ENCODE measurements at places on chromosomes 2 and 18.
A peak's percentile ranks its signal among the peaks of the same experiment; 100 is the strongest.

DNA sequence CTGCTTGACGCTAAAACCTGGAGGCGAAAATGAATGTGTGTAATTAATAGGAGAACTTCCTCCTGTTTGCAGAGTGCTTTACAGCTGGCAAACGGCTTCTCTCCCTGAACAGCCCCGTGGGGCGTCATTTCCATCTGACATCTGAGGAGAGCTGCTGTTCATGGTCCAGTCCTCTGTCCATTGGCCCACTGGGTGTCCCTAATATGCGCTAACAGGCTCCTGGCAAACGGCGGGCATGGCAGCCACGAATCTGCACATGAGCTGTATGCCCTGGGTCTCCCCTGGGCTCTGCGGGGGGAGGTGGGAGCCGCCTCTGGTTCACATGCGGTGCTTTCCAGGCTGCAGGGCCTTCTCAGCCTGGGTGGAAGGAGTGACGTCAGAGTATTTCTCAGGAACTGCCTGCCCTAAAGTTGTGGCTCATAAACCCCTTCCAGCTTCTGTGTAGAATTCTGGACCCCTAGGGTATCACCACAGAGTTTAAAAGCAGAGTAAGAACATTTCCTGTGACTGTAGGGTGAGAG lies 73.2 kb downstream of the LRRFIP1 start:
- peak; percentile 78 for DNase-seq

DNA sequence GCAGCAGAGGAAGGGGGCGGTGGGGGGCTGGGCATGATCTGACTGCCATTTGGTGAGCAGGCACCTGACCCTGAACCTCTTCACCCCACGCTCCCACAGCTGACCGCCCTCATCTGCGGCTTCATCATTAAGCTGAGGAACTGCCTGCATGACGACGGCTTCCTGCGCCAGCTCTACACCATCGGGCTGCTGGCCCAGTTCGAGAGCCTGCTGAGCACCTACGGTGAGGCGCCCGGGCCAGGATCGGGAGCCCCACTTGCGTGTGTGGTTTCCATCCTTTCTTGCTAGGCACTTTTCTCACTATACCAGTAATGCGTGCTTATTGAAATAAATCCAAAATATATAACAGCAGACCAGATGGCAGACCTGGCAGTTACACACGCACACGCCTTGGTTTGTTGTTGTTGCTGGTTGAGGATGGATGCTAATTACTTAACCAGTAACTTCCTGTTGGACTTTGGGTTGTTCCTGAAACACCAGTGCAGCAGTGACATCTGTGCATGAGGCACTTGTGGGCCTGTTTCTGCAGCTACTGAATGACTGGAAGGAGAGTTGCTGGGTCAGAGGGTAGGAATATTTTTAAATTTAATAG lies 43.7 kb downstream of the COA5 start:
- DNase-seq = no peak

DNA sequence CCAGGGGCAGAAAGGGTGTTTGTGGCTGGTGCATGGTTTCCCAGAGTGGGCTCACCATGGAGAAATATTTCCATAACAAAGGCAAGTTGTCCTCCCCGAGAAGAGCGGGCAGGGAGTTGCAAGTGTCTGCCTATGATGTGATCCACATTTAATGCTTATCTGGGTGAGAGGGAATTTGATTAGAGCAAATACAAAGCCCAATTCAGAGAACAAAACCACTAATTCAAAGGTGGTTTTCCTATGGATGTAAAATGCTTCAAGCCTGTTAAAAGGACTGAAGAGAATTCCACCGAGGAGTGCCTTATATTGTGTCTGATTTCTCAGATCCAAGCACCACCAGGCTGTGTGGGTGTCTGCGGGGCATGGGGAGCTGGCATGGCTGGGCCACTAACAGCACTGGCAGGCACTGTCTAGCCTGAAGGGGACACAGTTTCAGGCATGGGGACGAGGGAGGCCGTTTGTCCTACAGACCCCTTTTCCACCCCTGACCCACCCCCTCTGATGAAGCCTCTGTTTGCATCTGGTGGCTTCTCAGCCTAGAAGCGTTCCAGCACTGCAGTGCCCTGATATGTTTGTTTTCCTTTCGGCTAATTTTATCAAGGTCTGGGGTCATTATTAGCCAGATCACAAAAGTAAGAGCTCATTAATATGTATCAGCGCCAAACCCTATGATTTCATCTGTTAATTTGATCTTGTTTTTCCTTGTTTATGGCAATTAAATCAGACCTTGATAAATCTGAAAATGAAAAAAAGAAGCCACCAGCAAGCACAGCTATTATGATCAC lies 357.3 kb downstream of the HRH4 start:
- DNase-seq = no peak

- no peak for DNase-seq
Measured at GRCh38 chr18:61400016-61400635, 66.9 kb downstream of the CDH20 start.

DNA sequence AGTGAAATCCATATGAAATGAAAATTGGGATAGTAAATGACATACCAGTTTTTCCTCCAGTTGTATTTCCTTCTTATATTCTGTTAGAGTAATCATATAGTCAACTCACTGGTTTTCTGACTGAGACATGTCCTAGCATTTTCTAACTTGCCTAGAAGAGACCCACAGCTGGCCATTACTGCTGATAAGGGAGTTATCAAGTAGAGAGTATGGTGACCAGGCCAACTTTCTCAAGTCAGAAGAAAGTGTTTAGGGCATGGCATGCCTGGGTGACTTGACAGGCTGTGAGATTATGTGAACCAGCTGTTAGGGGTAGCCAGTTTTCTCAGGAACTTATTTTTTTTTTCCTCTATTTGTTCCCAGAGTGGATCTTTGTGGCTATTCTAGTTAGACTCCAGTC lies 81.2 kb downstream of the GPD2 start:
- DNase-seq = no peak

DNA sequence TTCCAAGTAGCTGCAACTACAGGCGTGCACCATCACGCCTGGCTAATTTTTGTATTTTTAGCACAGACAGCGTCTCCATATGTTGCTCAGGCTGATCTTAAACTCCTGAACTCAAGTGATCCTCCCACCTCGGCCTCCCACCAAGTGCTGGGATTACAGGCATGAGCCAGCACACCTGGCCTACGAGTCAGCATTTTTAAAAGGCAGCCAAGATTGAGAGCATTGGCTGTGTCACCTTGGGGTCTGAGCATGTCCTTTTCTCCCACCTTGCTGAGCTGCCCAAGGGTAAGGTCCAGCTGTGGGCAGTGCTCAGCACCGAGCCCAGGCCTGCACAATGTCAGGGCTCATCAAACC lies 142.8 kb upstream of the LMAN1 start:
- DNase-seq = no peak

DNA sequence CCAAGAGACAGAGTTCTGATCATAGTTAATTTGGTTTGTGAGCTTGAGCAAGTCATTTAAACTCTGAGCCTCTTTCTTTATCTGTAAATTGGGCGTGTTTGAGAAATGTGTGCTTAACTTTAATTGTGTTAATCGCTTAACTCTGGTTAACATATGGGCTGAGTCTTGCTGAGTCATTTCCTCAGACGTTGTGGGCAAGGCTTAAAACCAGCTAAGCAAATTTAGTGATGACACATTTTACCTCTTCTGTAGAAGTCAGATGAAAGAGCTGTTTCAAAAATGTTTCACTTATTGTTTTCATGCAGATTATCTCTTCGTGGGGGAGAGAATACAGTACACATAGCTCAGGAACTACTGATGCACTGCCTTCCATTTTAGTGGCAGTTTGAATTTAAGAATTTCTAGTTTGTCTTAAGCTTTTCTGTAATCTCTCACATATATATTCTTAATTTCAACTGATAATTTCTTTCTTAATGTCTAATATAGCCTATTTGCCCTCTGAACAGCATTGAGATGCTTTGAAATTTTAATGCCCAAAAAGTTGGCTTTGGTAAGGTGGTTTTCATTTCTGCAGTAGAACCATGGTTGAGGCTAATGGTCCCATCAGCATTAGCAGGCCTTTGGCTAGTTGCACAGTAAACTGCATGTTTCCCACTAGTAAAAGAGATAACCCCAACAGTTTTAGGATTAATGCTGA lies 34.9 kb downstream of the RAB10 start:
- no peak for DNase-seq

- DNase-seq = no peak
Measured at GRCh38 chr18:61582202-61582710, 249.0 kb downstream of the CDH20 start.

- no peak for DNase-seq
Measured at GRCh38 chr2:54999182-54999581, 51.1 kb downstream of the RTN4 start.

- DNase-seq = no peak
Measured at GRCh38 chr2:171069286-171069956, 91.3 kb downstream of the TLK1 start.

- DNase-seq = no peak
Measured at GRCh38 chr2:242040303-242040655, 170.8 kb downstream of the RTP5 start.

DNA sequence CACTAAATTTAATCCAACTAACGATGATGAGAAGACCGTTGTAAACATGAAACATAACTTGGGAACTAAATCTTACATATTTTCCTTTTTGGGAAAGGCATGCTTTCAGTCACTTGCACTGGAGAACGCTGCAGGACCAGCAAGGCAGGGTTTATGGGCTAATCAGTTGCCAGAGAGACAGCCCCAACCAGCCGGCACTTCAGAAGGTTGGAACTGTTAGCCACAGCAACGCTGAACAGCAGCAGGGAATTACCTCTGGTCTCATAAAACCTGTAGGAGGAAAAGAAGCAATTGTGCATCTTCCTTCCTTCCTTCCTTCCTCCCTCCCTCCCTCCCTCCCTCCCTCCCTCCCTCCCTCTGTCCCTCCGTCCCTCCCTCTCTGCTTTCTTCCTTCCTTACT lies 33.9 kb upstream of the SIX2 start:
- DNase-seq = no peak

DNA sequence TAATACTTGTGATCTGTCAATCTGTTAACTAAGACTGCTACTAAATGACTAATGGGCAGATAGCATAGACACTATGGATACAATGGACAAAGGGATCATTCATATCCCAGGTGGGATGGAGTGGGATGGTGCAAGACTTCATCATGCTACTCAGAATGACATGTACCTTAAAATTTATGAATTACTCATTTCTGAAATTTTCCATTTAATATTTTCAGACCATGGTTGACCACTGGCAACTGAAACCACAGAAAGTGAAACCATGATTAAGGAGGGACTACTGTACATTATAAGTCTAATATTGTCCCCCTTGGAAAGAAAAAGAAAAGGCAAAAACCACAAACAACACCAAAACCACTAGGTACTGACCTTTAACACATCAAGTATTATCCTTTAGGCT lies 247.0 kb upstream of the SYT4 start:
- DNase-seq = no peak

- DNase-seq = no peak
Measured at GRCh38 chr2:37579192-37579713, 92.2 kb downstream of the CDC42EP3 start.

DNA sequence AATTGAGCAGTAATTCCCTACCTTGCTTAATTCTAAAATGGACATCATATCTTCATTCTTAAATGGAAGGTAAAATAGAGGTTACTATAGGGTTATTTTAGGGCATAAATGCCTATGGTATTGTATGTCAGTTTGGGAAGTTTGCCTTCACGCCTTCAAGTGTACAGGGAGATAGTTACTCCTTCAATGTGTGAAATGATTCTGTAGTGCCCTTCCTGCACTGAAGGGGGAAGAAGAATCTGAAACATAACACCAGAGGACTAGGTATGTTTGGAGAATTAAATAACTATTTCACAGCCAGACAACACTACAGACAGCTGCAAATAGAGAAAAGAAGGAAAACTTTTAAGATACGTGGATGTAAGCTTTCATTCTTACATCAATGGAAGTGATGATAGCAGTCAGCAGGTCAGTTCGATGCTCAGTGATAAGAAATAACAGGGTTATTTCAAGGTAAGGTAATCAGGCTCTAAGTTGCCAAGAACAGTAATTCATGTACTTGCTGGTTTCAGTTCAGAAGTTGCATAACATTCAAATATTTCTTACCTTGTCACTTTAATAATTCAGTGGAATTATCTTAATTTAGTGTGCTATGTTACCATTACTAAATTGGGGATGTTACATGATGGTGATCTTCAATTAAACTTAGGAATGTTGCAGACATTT lies 4.0 kb downstream of the PKP4 start:
- DNase-seq = no peak

GRCh38 chr2:158935617-158936016 lies 32.8 kb upstream of the TANC1 start:
- DNase-seq = no peak

DNA sequence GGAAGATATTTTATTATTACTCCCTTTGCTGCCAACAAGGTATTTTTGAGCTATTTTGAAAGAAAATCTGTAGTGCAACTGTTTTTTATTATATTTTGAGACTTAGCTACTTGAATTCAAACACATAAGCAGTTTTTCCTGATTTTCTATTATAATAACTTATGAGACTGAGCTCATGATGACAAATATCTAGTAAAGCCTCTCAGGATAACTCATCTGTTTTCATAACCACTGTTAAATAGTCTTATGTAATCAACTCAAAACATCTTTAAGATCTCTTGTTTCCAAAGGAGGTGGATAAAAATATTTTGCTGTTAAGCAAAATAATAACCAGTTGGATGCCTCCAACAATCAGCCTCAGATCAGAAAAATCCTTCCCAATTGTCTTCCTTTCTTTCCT lies 21.9 kb upstream of the PPP1CB start:
- no peak for DNase-seq

DNA sequence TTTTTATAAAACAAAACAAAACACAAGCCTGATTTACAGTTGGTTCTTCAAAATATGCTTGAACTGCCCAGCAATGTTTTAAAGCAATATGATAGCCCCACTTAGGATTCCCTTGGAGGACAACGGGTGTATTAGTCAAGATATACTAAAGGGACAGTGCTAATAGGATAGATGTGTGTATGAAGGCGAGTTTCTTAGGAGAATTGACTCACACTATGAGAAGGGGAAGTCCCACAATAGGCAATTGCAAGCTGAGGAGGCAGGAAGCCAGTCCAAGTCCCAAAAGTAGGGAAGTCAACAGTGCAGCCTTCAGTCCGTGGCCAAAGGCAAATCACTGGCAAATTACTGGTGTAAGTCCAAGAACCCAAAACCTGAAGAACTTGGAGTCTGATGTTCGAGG lies 167.9 kb downstream of the CBLN2 start:
- DNase-seq = no peak

DNA sequence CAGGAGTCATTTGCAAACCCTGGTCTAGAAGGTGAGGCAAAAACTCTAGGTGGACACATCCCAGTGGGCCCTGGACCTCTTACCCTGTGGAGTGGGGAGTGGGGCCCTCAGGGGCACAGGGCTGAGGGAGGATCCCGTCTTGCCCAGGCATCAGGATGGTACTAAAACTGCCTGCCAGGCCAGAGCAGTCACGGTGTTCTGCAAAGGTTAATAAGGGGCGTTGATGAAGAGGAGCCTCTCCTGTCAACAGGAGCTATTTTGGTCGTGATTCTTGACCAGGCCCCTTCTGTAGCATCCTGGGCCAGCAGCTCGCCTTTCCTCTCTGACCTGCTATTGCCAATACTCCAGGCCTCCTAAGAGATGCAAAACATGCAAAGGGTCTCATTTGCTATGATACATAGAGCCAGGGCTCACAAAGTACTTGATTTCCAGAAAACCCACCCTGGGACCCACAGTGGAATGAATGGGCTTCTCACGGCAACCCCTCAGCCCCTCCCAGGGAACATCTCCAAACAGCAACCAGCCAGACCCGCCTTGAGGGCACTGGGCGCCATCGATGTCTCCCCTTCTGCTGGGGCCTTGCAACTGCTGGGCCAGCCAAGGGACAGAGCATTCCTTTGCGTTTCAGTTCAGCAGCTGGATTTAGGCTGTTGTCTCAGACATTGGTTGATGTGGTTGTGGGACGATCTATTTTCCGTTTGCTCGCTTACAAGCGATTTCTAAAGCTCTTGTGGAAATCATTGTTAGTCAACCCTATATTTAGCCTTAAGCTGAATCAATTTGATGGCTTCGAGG lies 111.1 kb downstream of the PDCL3 start:
- no peak for DNase-seq
